Activated naive CD8-positive, alpha-beta T cell treated with anti-CD3 and anti-CD28 coated beads for 36 hours (primary cell): ENCODE measurements at places on chromosomes 5 and 9.

- H3K4me3 ChIP-seq = no peak overlapping the region
- DNase-seq = no peak
- peaks cover 36% of the 10 kb centered on the region for H3K4me1 ChIP-seq
These were observed 4.0 kb downstream of the NAIF1 start for GRCh38 chr9:128062846-128063831.

DNA sequence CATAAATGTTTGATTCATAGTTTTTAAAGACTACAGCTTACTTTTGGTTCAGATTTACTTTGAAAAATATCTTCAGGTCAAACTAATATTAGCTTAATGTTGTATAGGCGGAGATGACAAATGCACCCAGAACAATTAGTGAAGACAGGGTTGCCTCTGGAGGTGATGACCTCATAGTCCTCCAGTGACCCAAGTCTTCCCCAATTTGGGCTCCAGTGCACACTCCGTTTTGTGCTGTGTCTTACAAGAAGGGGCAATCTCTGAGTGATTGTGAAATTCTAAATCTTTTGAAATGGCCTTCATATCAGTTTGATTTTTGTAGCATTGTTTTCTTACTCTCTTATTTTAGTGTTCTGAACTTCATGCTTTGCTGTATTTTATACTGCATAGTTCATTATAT, 57.6 kb downstream of the DENND4C start:
- peaks cover 5% of the 10 kb centered on the region for H3K36me3 ChIP-seq
- no peak overlapping the region for H3K27ac ChIP-seq
- DNase-seq = no peak
- no peaks in the 10 kb centered on the region for H3K27me3 ChIP-seq

DNA sequence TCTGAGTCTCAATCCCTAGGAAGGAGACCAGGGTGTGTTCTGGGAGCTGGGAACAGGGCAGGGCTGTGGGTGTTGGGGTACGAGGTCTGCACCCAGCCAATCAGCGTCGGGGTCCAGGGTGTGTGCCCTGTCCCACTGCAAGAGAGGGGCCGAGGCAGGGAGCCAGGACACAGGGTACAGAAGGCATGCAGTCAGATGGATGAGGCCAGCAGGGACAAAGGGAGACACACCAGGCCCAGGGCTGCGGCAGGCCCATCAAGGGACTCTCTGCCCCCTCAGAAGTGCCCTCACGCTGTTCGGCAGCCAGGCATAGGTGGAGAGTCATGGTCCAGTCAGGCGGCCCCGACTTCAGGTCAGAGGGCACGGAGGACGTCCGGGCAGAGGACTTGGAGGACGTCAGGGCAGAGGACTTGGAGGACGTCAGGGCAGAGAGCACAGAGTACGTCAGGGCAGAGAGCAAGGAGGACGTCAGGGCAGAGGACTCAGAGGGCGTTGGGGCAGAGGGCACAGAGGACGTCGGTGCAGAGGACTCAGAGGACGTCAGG, 28.8 kb upstream of the ADAMTS2 start:
- H3K4me1 ChIP-seq = no peaks in the 10 kb centered on the region
- H3K27ac ChIP-seq = no peak overlapping the region
- DNase-seq = no peak
- no peaks in the 10 kb centered on the region for H3K36me3 ChIP-seq

DNA sequence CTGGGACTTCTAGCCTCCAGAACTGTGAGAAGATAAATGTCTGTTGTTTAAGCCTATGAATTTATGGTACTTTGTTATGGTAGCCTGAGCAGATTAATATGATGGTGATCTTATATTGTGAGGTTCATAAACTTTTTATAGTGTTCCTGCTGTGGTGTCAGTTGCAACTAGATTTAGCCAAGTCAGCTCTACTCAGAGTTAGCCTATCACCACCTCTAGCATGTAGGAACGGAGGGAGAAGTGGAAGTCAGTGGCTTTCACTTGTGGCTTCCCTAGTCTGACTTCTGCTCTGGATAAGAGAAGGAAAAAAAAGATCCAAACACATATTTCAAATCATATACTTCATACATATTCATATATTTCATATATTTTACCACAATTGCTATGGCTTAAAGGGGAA, 6.6 kb downstream of the POC5 start:
- peaks cover 21% of the 10 kb centered on the region for H3K36me3 ChIP-seq
- no peaks in the 10 kb centered on the region for H3K27me3 ChIP-seq
- H3K4me1 ChIP-seq = peaks cover 31% of the 10 kb centered on the region
- no peak overlapping the region for H3K4me3 ChIP-seq
- no peak for DNase-seq

DNA sequence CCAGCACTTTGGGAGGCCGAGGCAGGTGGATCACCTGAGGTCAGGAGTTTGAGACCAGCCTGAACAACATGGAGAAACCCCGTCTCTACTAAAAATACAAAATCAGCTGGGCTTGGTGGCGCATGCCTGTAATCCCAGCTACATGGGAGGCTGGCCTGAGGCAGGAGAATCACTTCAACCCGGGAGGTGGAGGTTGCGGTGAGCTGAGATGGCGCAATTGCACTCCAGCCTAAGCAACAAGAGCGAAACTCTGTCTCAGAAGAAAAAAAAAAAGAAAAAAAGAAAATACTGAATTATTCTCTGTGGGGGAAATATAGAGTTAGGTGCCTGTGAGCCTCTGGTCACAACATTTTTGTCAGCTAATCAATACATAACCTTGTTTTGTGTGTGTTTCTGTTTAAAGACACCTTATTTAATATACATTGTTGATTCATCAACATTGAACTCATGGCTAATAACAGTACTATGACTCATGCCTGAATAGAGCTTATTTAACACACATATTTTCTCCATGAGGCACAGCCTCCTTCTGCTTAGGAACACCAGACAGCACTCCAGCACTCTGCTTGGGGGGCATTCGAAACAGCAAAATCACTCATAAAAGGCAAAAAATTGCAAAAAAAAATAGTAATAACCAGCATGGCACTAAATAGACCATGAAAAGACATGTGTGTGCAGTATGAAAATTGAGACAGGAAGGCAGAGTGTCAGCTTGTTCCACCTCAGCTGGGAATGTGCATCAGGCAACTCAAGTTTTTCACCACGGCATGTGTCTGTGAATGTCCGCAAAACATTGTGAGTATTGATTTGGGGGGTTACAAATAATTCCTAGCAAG, at the start of gene IL31RA:
TSS of gene IL31RA (plus strand) at position 519 of the 836 bp plus-strand sequence. CDS start at position 733, 214 bp downstream.
- H3K27ac ChIP-seq = no peak within 1 kb of the TSS
- H3K4me3 ChIP-seq = no peak within 1 kb of the TSS
- H3K4me1 ChIP-seq = peaks cover 21% of the 10 kb centered on the region

DNA sequence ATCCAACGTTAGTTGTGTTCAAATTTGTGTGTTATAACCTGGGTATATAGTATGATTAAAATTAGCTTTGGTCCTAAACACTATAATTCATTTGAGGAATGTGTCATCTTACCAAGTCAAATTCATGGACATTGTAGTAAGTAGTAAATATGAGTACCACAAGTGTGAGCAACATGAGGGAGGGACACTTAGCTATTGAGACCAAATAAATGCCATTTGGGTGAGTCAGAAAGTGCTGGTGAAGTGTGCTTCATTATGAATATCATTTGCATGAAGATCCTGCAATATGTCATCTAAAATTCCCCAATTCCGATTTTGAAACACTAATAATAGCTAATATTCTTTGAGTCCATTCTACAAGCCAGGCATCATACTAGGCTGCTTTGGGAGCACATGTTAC, 336.7 kb upstream of the KIF2A start:
- no peaks in the 10 kb centered on the region for H3K4me1 ChIP-seq
- peaks cover 3% of the 10 kb centered on the region for H3K27me3 ChIP-seq
- no peak overlapping the region for H3K4me3 ChIP-seq
- H3K36me3 ChIP-seq = no peaks in the 10 kb centered on the region
- no peak for DNase-seq
- no peak overlapping the region for H3K27ac ChIP-seq

DNA sequence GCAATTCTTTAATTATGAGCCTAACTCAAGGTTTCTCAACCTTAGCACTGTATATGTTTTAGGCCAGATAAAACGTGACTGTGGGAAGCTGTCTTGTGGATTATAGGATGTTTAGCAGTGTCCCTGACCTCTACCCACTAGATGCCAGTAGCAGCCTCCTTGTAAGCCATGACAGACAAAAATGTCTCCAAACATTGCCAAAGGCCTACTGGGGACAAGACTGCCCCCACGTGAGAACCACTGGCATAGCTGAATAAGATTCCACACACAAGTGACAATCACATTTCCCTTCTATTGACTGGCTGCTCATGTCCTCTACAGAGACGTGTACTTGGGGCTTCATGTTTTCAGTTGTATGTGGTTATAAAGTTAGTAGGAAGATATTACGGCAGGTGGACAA, 55.4 kb downstream of the GOLM1 start:
- no peak overlapping the region for H3K4me3 ChIP-seq
- H3K27me3 ChIP-seq = no peaks in the 10 kb centered on the region
- H3K27ac ChIP-seq = no peak overlapping the region
- H3K36me3 ChIP-seq = no peaks in the 10 kb centered on the region
- peaks cover 3% of the 10 kb centered on the region for H3K4me1 ChIP-seq

- H3K27ac ChIP-seq = no peak overlapping the region
- H3K4me1 ChIP-seq = peaks cover 24% of the 10 kb centered on the region
- DNase-seq = no peak
- H3K36me3 ChIP-seq = no peaks in the 10 kb centered on the region
- no peaks in the 10 kb centered on the region for H3K27me3 ChIP-seq
These were observed 62.6 kb downstream of the ANKRD55 start for GRCh38 chr5:56170557-56170956.

- no peak for DNase-seq
- no peak overlapping the region for H3K27ac ChIP-seq
- no peaks in the 10 kb centered on the region for H3K4me1 ChIP-seq
- H3K36me3 ChIP-seq = no peaks in the 10 kb centered on the region
These were observed 45.9 kb downstream of the TEK start for GRCh38 chr9:27154908-27155307.

GRCh38 chr5:96927008-96927407, 8.9 kb upstream of the LNPEP start:
- no peaks in the 10 kb centered on the region for H3K27me3 ChIP-seq
- peaks cover 16% of the 10 kb centered on the region for H3K36me3 ChIP-seq
- DNase-seq = no peak

GRCh38 chr9:118177241-118177640, 473.0 kb downstream of the TLR4 start:
- no peak for DNase-seq
- no peaks in the 10 kb centered on the region for H3K4me1 ChIP-seq
- no peak overlapping the region for H3K27ac ChIP-seq
- H3K4me3 ChIP-seq = no peak overlapping the region
- no peaks in the 10 kb centered on the region for H3K36me3 ChIP-seq
- H3K27me3 ChIP-seq = no peaks in the 10 kb centered on the region

GRCh38 chr5:116494784-116495450, 79.7 kb downstream of the SEMA6A start:
- H3K4me3 ChIP-seq = no peak overlapping the region
- peaks cover 2% of the 10 kb centered on the region for H3K36me3 ChIP-seq
- H3K27me3 ChIP-seq = no peaks in the 10 kb centered on the region
- H3K27ac ChIP-seq = no peak overlapping the region
